ENCODE measurements at places on chromosomes 7 and 10. TPM values are rescaled to one million over a fixed set of nuclear protein-coding genes. Genes with fewer than 3 reads are reported as not detected.

Gene NACAD
- 4.9 TPM for total RNA-seq

Gene MYL7
- total RNA-seq: 1.6 TPM

Gene EEPD1
- total RNA-seq: 13.9 TPM

Gene NUTM2B
- total RNA-seq: 1.6 TPM

Gene SDK1
- total RNA-seq: 33.0 TPM

Gene PKD2L1
- total RNA-seq: not detected

Gene C7orf57
- total RNA-seq: under 0.01 TPM

Gene DDX21
- total RNA-seq: 46.5 TPM

Gene MOGAT3
- not detected for total RNA-seq

Gene DYNC1I1
- total RNA-seq: 157 TPM

Gene NODAL
- 2.0 TPM for total RNA-seq

Gene MBLAC1
- 4.9 TPM for total RNA-seq

Gene KIF11
- 5.3 TPM for total RNA-seq

Gene SPDYE6
- total RNA-seq: not detected

Gene BMPER
- total RNA-seq: 2.9 TPM

Gene AKR1C8
- not detected for total RNA-seq

Gene CDNF
- 0.82 TPM for total RNA-seq

Gene CUX1
- total RNA-seq: 23.6 TPM

GRCh38 chr7:155395176-155395797 lies 62.6 kb upstream of the EN2 start:
- DNase-seq: no peak

- no peak for DNase-seq
Measured at GRCh38 chr7:45569290-45569685, 4.9 kb upstream of the ADCY1 start.

DNA sequence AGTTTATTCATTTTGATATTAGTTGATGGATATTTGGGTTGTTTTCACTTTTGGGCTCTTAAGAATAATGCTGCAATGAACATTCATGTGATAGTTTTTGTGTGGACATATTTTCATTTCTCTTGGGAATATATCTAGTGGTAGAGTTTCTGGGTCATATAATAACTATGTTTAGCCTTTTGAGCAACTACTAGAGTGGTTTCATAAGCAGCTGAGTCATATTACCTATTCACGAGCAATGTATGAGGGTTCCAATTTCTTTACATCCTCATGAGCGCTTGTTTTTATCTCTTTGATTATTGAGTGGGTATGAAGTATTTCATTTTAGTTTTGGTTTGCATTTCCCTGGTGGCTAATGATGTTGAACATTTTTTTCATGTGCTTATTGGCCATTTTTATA lies 182.6 kb downstream of the PON1 start:
- no peak for DNase-seq

- DNase-seq: no peak
Measured at GRCh38 chr10:99527526-99528493, 4.9 kb upstream of the NKX2-3 start.

DNA sequence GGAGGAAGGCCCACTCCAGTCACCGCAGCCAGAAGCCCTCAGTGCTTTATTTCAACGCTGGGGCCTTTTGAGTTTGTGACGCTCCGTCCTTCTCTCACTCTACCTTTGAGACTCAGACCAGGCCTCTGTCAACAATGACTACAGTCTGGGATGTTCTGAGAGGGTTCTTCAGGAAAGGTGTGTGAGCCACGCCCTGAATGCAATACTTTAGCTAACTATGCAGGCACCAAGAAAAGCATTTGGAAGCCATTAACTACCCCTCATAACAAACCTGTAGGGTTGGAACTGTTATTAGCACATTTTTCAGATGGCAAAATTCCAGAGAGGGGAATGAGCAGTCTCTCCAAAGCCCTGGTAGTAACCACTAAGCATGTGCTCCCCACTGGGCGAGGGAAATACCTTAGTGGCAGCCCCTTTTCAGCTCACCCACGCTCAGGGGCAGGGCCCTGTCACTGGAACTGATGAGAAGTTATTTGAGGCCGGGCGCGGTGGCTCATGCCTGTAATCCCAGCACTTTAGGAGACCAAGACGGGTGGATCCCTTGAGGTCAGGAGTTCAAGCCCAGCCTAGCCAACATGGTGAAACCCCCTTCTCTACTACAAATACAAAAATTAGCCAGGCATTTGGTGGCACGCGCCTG lies 5.7 kb upstream of the ARPC1B start:
- DNase-seq: no peak

GRCh38 chr10:126481181-126481580 lies 92.9 kb upstream of the ADAM12 start:
- no peak for DNase-seq

DNA sequence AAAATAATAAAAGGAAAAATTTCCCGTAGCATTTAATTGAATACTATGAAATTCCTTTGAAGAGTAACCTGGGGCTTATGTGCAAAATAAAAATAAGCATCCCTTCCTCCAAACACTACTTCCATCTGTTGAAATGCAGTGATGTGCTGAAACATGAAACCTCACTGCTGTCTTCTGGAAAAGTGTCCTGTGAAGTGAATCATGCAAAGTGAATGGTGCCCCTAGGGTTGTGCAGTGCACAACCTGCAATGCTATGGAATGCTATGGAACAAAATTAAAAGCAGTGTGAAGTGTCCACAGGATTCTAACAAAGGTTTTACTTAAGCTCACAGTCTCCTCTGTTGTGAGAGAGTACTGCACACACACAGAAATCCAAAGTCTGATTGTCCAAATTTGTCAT lies 480.9 kb downstream of the ETV1 start:
- DNase-seq: no peak

GRCh38 chr7:13800694-13801448 lies 188.6 kb downstream of the ETV1 start:
- DNase-seq: no peak

DNA sequence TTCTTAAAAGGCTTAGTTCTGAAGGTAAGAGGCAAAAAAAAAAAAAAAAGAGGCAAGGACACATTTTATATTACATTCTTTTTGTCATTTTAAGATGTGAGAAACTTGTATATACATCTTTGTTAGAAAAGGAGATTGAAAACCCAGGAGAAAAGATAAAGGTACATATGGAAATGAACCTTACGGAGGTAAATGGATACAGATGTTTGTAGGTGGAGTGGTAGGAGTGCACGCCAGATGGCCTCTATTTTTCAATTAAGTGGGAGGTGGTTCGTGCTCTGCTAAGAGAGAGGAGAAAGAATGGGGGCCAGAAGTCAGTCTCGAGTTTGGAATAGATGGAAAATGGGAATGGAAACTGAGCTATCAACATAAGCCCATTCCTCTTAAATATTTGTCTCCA lies 622.5 kb upstream of the GHITM start:
- DNase-seq: no peak

- no peak for DNase-seq
Measured at GRCh38 chr10:53952698-53953630, 848.1 kb downstream of the PCDH15 start.

DNA sequence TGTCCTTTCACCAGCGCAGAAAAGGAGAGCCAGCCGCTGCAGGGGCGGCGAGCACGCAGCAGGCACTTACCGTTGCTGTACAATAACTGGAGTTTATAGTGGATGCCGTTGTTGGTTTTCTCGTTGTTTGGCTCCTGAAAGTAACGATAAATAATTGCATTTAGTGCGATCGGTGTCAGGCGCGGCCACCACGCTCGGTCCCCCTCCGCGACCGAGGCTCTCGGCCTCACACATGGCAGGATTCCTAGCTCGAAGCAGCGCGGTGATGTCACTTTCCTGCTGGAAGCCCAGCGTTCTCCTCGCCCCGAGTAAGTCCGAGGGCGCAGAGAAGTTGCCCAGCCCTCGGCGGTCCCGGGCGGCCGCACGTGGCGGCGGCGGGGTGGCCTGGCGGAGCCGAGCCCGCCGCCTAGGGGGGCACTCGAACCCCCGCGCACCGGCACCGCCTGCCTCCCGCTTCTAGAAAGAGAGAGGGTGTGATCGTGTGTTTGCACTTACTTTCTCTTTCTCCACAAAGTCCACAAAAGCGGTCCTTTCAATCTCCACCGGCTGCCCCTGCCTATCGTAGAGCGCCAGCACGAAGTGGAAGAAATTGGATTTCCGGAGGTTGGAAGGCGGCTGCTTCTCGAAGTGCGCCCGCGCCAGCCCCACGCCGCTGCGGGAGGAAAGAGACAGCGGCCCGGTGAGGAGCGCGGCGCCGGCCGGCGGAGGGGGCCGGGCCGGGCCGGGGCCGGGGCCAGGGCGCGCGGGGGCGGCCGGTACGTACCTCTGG lies 1.0 kb downstream of the EBF3 start:
- peak; percentile 50 for DNase-seq

- DNase-seq: no peak
Measured at GRCh38 chr7:103689255-103689654, 243.2 kb upstream of the SLC26A5 start.

- DNase-seq: no peak
Measured at GRCh38 chr7:1859266-1860035, 189.4 kb downstream of the ELFN1 start.

- no peak for DNase-seq
Measured at GRCh38 chr7:43764807-43765491, 6.5 kb downstream of the BLVRA start.

DNA sequence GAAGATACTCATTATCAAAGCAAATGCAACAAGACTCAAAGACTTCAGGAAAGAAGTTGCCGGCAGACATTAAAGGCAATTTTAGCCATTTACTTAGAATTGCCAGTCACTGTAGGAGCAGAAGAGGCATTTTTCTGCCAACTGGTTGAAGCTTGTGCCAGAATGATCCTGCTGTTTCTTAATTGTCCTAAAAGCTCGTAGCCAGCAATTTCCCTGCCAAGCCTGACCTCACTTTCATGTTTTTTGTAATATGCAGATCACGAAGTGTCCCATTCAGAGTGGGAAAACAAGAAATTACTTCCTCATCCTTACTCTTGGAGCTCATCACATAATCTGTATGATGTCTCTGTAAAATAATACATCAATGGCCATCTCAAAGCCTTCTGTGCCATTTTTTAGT lies 130.9 kb upstream of the ANKRD1 start:
- DNase-seq: peak; percentile 13

DNA sequence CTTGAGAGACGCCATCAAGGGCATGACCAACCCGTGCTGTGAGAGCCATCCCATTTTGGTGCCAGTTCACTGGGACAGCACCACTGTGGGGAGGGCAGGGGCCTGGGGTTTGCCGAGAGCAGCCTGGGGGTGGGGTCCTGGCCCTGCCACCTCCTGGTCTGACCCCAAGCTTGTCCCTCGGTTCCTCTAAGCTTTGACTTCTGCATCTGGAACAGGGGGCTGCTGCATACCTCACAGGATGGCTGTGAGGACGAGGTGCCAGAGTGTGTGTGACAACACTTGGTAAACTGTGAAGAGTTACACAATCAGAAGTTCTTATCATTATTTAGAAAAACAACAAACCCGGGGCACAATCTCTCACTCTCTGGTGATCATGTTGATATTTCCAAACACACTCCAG lies 89.9 kb downstream of the CRTAC1 start:
- DNase-seq: no peak

GRCh38 chr10:132878730-132879407 lies 63.5 kb downstream of the CFAP46 start:
- DNase-seq: no peak

DNA sequence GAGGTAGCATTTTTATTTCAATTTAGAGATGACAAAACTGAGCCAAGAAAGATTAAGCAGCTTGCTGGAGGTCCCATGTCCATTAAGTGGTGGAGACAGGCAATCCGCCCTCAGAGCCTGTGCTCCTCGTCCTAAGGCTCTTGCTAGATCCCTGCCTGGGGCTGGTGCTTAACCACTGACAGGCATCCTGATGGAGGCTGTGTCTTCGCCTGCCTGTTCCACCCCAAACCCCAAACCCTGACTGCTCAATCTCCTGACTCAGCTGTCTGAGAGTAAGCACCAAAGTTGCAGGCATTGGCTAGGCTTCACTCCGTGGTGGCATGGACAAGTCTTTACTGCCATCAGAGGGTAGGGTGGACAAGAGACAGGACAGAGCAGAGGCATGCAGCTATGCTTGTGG lies 209.4 kb downstream of the POU6F2 start:
- no peak for DNase-seq

- no peak for DNase-seq
Measured at GRCh38 chr7:112257073-112257472, 50.6 kb downstream of the ZNF277 start.

- no peak for DNase-seq
Measured at GRCh38 chr10:7192831-7193361, 217.9 kb downstream of the SFMBT2 start.

- DNase-seq: no peak
Measured at GRCh38 chr10:128835361-128835760, 631.7 kb upstream of the MGMT start.

GRCh38 chr10:43296320-43296719 lies 29.5 kb upstream of the RASGEF1A start:
- DNase-seq: no peak

GRCh38 chr10:67506083-67506756 lies 189.8 kb downstream of the CTNNA3 start:
- no peak for DNase-seq

- no peak for DNase-seq
Measured at GRCh38 chr10:24349379-24350001, 140.6 kb downstream of the KIAA1217 start.

DNA sequence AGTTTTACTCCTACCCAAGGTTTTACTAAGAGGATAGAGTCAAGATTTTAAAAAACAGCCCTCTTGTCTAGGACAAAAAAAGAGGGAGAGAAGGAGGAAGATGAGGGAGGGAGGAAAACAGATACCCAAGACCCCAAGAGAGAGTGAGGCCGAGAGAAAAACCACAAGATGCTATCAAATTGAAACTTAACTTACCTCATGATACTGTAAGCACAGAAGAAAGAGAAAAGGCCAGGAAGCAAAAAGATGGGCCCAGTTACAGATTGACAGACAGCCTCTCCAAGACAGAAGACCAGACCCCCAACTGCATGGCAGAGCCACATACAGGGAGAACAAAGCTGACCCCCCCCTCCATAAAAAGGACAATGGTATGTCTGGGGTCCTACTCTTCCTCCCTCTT lies 11.4 kb downstream of the SEC31B start:
- DNase-seq: no peak

DNA sequence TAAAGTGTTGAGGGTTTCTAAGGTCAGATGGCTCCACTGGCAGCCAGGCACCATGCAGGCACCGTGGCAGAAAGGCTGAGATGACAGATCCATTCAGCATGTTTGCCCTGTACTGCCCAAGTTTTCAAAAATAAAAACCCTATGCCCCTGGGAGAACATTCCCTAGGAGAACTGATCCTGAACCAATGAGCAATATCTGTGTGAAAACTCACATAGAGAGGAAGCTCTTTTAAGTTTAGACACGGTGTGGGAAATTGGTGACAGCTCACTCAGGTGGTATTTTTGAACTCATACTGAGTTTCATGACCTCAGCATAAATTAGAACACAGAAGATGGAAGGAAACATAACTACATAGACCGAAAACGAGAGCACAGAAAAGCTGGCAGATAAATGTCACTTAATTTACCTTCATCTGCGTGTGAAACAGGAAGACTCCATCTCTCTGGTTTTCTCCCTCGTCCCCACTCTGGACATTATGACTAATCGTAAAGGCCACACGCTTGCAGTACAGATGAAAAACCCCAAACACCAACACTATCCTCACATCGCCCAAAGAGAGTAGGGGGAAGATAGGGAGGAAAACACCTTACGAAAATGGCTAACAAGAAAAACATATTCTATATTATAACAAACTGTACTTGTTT lies 127.8 kb downstream of the ICA1 start:
- DNase-seq: no peak

GRCh38 chr10:42952349-42952748 lies 124.5 kb upstream of the RET start:
- DNase-seq: no peak
